ENCODE measurements at places on chromosomes 12 and 14. TPM values are rescaled to one million over a fixed set of nuclear protein-coding genes. Genes with fewer than 3 reads are reported as not detected.

- H3K27ac ChIP-seq: no peak overlapping the region
- no peak for DNase-seq
- no peaks in the 10 kb centered on the region for H3K36me3 ChIP-seq
- no peak overlapping the region for H3K4me3 ChIP-seq
These were observed 190.2 kb upstream of the BTG1 start for GRCh38 chr12:92335831-92336230.

DNA sequence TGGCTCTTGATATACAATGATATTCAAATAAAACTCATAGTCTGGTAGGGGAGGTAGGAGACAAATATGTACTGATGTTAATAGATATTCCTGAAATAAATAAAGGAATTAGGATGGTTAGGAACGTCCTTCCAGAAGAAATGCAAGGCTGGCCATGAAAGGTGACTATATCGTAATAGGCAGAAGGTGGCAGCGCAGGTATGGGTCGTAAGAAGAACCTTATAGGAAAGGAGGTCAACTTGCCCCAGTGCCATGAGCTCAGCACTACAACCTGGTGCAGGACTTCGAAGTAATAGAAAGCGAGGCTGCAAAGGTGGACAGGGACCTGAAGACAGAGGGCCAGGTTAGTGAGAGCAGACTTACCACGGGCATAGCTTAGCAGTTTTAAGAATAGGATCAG lies 55.3 kb upstream of the FGD4 start:
- no peak overlapping the region for H3K27ac ChIP-seq
- peaks cover under 1% of the 10 kb centered on the region for H3K36me3 ChIP-seq
- H3K4me1 ChIP-seq: no peaks in the 10 kb centered on the region
- no peaks in the 10 kb centered on the region for H3K27me3 ChIP-seq

- H3K4me1 ChIP-seq: peaks cover 58% of the 10 kb centered on the region
- DNase-seq: no peak
- H3K4me3 ChIP-seq: peak overlapping the region; percentile 88
- H3K27ac ChIP-seq: peak overlapping the region; percentile 100
These were observed 2.3 kb downstream of the CDK17 start for GRCh38 chr12:96397756-96398423.

- no peaks in the 10 kb centered on the region for H3K4me1 ChIP-seq
- DNase-seq: no peak
- no peak overlapping the region for H3K4me3 ChIP-seq
- no peak overlapping the region for H3K27ac ChIP-seq
These were observed 25.2 kb upstream of the PPFIBP1 start for GRCh38 chr12:27498761-27499160.

DNA sequence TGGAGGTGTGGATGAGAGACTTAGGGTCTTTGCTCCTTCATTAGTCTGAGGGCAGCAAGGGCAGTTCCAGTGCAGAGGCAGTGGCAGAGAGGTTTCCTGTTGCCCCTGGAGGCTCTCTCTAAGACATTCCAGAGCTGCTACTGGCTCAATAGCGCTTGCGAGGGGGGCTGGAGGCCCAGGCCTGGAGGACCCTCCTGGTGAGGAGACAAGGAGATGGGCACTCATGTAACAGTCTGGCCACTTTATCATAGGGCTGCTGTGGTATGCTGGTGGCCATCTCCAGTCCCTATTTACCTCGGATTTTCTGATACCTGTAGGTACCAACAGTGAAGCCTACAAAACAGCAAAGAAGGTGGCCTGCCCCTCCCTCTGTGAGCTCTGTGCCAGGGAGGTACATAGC lies 12.7 kb downstream of the CLEC2A start:
- no peak overlapping the region for H3K27ac ChIP-seq
- no peaks in the 10 kb centered on the region for H3K36me3 ChIP-seq
- no peaks in the 10 kb centered on the region for H3K27me3 ChIP-seq
- DNase-seq: no peak
- H3K4me3 ChIP-seq: no peak overlapping the region

DNA sequence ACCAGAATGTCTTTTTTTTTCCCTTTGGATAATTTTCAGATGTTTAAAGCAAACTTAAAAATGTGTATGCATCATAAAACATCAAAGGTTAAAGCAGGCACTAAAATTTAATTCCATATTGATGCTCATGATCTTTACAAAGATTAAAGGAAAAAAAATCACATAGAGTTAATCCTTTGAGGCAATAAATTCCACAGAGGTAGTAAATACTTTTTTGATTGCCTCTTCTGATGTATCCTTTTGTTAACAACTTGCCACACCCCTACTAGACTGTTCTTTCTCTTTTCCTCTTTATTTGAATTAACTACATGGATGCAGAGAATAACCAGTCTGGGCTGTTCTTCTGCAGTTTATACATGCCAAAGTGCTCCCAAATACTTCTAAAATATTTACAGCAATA lies 45.2 kb upstream of the KCNJ8 start:
- no peaks in the 10 kb centered on the region for H3K4me1 ChIP-seq
- no peak overlapping the region for H3K27ac ChIP-seq
- no peak overlapping the region for H3K4me3 ChIP-seq
- DNase-seq: no peak

DNA sequence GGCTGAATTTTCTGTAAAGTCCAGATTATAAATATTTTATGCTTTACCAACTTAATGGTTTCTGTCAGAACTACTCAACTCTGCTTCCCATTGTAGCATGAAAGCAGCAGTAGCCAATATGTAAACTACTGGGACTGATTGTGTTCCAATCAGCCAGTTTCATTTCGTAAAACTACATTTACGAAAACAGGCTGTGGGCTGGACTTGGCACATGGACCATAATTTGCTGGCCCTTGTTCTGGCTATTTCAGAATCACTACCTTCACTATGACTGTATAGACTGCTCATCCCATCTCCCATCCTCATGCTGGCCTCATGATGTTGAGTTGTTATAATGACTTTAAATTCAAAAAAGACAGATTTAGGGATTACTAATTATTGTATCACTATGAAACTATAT lies 38.7 kb downstream of the FAR2 start:
- H3K27ac ChIP-seq: no peak overlapping the region
- no peaks in the 10 kb centered on the region for H3K4me1 ChIP-seq
- H3K27me3 ChIP-seq: no peaks in the 10 kb centered on the region

GRCh38 chr12:71655495-71655894 lies 8.2 kb downstream of the ZFC3H1 start:
- peaks cover 22% of the 10 kb centered on the region for H3K36me3 ChIP-seq
- H3K4me1 ChIP-seq: peaks cover 66% of the 10 kb centered on the region
- H3K4me3 ChIP-seq: no peak overlapping the region
- H3K27me3 ChIP-seq: no peaks in the 10 kb centered on the region

GRCh38 chr12:67028529-67028928 lies 240.6 kb upstream of the CAND1 start:
- no peak overlapping the region for H3K4me3 ChIP-seq
- H3K4me1 ChIP-seq: no peaks in the 10 kb centered on the region
- H3K27me3 ChIP-seq: no peaks in the 10 kb centered on the region
- H3K36me3 ChIP-seq: no peaks in the 10 kb centered on the region
- DNase-seq: no peak

- no peaks in the 10 kb centered on the region for H3K27me3 ChIP-seq
- no peak overlapping the region for H3K4me3 ChIP-seq
- no peaks in the 10 kb centered on the region for H3K4me1 ChIP-seq
- no peak for DNase-seq
These were observed 515.3 kb downstream of the RMST start for GRCh38 chr12:97977870-97978405.

DNA sequence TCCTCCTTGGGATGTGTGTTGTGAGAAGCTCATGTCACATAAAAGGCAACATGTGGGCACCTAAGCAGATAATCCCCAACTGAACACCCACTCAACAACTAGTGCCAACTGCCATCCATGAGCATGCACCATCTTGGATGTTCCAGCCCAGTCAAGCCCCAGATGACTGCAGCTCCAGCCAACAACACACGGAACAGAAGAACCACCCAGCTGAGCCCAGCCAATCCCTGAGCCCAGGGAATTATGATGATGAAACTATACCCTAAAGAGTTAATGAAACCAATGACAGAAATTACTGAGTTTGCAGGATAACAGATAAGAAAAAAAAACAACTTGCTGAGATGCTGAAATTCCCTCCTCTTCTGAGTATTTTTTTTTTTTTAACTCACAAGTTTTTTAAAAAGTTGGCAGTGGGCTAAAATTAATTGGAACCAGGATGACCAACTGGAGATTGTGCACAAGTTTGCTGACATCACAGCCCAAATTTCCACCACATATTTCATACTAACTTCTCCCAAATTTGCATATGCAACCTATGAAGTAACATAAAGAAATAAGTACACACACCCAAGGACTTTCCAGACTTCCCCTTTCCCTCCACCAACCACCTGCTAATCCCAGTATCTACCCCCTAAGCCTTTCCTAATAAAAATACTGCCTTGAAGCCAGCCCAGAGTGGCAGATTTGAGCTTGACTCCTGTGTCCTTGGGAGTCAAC lies 124.5 kb downstream of the KSR2 start:
- H3K4me1 ChIP-seq: no peaks in the 10 kb centered on the region
- H3K27me3 ChIP-seq: no peaks in the 10 kb centered on the region
- DNase-seq: no peak

GRCh38 chr12:69512820-69513219 lies 42.6 kb downstream of the FRS2 start:
- no peak overlapping the region for H3K4me3 ChIP-seq
- H3K27ac ChIP-seq: no peak overlapping the region
- H3K36me3 ChIP-seq: no peaks in the 10 kb centered on the region
- H3K4me1 ChIP-seq: peaks cover 15% of the 10 kb centered on the region
- no peak for DNase-seq

DNA sequence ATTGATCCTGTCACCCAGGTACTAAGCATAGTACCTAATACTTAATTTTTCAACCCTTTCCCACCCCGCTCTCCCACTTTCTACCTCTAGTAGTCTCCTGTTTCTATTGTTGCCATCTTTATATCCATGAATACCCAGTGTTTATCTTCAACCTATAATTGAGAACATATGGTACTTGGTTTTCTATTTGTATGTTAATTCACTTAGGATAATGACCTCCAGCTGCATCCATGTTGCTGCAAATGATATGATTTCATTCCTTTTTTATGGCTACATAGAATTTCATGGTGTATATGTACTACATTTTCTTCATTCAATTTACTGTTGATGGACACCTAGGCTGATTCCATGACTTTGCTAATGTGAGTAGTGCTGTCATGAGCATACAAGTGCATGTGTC lies 547.3 kb upstream of the NOVA1 start:
- no peaks in the 10 kb centered on the region for H3K27me3 ChIP-seq
- H3K36me3 ChIP-seq: no peaks in the 10 kb centered on the region
- no peaks in the 10 kb centered on the region for H3K4me1 ChIP-seq
- no peak for DNase-seq

DNA sequence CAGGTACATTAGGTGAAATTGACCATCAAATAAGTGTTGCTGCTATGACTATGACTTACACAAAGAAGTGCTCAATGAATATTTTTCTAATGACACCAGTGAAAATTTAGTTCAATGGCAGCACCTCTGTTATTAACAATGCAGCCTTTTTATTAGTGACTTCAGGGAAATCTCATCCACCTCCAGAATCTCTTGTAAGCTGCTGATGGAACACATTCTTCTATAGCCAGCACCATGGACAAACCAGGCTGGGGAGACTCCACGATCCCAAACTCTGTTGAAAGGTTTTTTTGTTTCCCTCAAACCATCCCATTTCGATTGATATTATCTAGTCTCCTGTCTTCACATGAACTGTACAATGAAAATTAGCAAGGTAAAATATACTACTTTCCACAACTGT lies 265.9 kb downstream of the ITPR2 start:
- no peak for DNase-seq
- peaks cover 34% of the 10 kb centered on the region for H3K36me3 ChIP-seq
- no peak overlapping the region for H3K4me3 ChIP-seq
- H3K27me3 ChIP-seq: no peaks in the 10 kb centered on the region
- no peaks in the 10 kb centered on the region for H3K4me1 ChIP-seq

GRCh38 chr12:1838994-1839365 lies 18.6 kb downstream of the LRTM2 start:
- H3K36me3 ChIP-seq: no peaks in the 10 kb centered on the region
- DNase-seq: peak; percentile 65
- no peak overlapping the region for H3K27ac ChIP-seq
- H3K27me3 ChIP-seq: peaks cover 18% of the 10 kb centered on the region
- no peaks in the 10 kb centered on the region for H3K4me1 ChIP-seq
- no peak overlapping the region for H3K4me3 ChIP-seq

DNA sequence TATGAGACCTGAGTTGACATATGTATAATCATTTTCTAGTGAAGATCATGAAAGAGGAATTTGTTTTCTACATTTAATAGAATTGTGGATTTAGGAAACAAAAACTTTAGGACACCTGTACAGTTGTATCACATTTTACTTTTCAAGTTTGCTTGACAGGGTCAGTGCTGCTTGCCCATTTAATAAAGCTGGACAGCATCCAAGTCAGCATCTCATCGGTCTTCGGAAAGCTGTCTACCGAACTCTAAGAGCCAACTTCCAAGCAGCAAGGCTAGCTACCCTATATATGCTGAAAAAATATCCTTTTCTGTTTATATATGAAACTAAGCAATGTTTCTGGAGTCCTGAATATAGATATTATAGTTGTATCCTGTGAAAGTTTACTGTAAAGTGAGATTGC lies 52.3 kb downstream of the VEZT start:
- DNase-seq: no peak
- H3K4me3 ChIP-seq: no peak overlapping the region
- peaks cover 47% of the 10 kb centered on the region for H3K36me3 ChIP-seq
- H3K4me1 ChIP-seq: no peaks in the 10 kb centered on the region
- no peak overlapping the region for H3K27ac ChIP-seq
- H3K27me3 ChIP-seq: no peaks in the 10 kb centered on the region

- no peak overlapping the region for H3K4me3 ChIP-seq
- peaks cover 23% of the 10 kb centered on the region for H3K4me1 ChIP-seq
- H3K27me3 ChIP-seq: no peaks in the 10 kb centered on the region
These were observed 19.5 kb upstream of the CDK17 start for GRCh38 chr12:96419576-96420276.

DNA sequence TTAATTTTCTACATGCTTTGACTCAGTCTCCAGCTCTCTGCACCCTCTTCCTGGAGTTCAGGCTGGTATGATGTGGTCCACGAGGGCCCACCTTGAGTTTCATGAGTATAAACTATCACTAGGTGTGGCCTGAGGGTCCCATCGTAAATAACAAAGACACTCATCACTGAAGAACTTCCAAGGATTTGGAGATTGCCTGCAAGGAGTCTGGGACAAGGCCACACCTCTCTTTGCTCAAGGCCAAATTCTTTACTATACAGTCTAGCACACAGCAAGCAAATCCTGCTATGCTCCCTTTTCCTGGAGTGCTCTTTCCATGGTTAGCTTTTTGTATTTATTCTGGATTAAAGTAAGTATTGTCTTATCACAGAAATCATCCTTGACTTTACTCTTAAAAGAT lies 271.9 kb downstream of the SLC16A7 start:
- no peaks in the 10 kb centered on the region for H3K36me3 ChIP-seq
- H3K4me1 ChIP-seq: no peaks in the 10 kb centered on the region
- H3K27ac ChIP-seq: no peak overlapping the region
- H3K4me3 ChIP-seq: no peak overlapping the region

- H3K27ac ChIP-seq: peak overlapping the region; percentile 15
- H3K4me1 ChIP-seq: peaks cover 59% of the 10 kb centered on the region
- peak; percentile 84 for DNase-seq
- no peak overlapping the region for H3K4me3 ChIP-seq
- peaks cover 50% of the 10 kb centered on the region for H3K36me3 ChIP-seq
- no peaks in the 10 kb centered on the region for H3K27me3 ChIP-seq
These were observed 26.0 kb downstream of the XRCC3 start for GRCh38 chr14:103688906-103689902.

The PLEKHD1 gene
- 0.27 TPM for total RNA-seq

The RIN3 gene
- 114 TPM for total RNA-seq
